ENCODE measurements at places on chromosomes 6 and 20.

DNA sequence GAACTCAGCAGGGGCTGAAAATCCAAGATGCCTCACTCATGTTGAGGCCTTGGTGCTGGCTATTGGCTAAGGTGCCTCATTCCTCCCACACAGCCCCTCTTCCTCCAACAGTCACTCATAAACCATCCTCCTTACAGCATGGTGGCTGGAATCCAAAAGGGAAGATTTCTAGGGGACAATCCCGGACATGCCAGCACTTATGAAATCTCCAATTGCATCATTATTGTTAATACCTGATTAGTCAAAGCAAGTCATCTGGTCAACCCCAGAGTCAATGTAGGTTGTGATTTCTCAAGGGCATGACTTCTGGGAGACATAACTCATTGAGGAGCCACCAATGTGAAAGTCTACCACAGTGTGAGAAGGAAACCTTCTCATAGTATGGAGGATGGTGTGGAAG, 506.6 kb upstream of the NOX3 start:
- no peak for DNase-seq

DNA sequence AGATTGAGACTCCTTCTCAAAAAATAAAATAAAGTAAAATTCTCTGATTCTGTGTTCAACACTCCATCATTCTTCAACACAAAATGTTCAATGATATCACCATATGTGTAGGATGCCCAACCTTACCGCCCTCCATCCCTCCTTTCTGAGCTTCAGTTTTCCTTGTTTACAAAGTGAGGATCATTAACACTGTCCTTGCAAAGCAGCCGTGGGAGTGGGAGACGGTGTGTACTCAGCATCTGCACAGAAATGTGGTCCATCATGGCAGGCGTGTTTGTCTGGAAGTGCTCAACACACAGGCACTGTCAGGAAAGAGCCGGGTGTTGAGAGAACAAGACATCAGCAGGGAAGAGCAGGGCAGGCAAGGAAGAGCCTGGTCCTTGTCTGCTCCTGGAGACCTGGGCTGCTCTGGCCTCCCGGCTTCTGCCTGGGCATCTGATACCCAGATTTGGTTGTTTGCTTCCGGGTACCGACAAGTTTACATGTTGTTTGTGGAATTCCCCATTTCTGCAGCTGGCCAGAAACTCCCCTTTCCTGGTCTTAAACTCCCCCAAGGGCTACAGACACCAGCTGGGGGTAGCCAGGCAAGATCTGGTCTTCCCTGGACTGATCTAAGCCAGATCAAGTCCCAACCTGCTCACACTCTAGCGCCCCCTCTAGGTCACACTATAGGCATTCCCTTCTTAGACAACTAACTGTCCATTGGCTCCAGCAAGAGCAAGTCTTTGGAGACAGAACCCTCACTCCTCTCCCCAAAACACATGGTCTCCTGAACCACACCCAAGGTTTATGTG, 26.7 kb upstream of the TTPAL start:
- peak; percentile 22 for DNase-seq

GRCh38 chr6:87027021-87027420, 67.9 kb downstream of the CGA start:
- no peak for DNase-seq

GRCh38 chr6:130167655-130168054, 55.1 kb downstream of the SAMD3 start:
- DNase-seq = no peak

DNA sequence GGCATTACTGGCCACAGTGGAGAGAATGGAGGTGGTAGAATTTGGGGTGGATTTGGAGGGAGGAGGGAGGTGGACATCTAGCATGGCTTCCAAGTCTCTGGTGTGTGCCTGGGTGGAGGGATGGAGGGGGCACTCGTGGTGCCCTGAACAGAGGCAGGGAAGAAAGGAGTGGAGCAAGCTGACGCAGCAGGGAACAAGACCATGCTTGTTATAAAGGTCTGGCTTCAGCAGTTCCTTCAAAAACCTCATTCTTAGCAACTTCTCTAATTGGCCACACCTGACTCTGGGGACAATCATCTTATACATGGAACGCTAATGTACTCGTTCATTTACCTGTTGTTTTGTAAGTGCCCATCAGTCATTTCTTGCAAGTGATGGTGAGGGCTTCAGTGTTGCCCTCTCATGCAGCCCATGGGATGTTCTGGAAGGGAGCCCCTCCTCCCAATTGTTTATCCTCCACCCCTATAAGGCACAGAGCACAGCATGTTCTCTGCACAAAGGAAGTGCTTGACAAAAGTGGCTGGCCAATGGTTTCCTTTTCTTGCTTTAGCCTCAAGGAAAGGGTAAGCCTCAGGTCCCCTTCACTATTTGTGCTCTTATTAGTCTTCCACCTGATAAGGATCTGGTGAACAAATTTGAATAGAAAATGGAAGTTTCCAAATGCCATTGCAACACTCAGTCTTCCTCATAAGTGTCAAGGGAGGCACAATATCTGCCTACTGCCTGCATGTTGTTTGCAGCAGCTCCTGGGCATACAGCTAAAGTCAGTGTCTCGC, 39.3 kb downstream of the GFOD1 start:
- no peak for DNase-seq

DNA sequence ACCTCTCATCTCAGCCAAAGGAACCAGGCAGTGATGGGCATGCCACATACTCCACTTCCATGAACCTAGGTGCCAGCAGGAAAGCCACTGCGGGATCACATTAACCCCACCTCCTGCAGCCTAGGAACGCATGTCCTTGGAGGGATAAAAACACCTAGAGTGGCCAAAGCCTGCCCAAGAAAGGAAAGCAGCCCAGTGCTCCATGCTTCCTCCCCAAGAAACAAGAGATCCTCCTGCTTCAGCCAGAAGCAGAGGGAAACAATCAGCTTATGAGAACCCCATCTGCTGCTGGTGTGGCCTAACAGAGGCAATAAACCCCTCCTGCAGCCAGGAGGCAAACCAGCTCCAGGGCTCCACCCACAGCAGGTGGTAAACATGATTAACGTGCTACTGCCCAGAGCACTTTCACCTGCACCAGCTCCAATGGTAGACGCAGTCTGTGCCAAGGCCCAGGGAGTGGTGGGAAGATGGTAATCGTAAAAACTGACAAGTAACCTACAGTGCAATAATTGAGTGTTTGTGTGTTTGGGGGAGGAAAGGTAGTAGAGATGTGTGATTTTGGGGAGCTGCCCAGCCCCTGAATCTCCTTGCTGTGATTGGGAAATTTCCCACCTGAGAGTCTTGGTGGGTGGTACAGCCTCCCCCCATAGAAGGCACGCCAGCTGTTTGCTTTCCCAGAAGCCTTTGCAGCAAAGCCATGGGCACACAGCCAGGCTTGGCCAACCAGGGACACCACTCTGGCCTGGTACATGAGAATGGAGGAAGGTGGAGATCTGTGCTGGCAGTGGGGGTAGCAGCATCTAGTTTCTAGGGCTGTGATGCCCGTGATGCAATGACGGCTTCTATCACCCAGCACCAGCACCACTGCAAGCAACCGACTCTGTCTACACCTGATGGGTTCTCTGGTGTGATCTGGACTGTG, 50.6 kb upstream of the TBC1D7 start:
- DNase-seq = no peak

DNA sequence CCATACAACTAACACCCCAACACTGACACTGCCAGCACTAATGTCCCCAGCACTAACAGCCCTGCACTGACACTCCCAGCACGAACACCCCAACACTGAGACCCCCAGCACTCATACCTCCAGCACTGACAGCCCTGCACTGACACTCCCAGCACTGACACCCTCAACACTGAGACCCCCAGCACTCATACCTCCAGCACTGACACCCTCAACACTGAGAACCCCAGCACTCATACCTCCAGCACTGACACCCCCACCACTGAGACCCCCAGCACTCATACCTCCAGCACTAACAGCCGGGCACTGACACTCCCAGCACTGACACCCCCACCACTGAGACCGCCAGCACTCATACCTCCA, 57.2 kb downstream of the ERMARD start:
- DNase-seq = no peak

- DNase-seq = no peak
These were observed 26.8 kb downstream of the ERGIC3 start for GRCh38 chr20:35568645-35569044.

- no peak for DNase-seq
These were observed 196.9 kb upstream of the RREB1 start for GRCh38 chr6:6910734-6911295.

DNA sequence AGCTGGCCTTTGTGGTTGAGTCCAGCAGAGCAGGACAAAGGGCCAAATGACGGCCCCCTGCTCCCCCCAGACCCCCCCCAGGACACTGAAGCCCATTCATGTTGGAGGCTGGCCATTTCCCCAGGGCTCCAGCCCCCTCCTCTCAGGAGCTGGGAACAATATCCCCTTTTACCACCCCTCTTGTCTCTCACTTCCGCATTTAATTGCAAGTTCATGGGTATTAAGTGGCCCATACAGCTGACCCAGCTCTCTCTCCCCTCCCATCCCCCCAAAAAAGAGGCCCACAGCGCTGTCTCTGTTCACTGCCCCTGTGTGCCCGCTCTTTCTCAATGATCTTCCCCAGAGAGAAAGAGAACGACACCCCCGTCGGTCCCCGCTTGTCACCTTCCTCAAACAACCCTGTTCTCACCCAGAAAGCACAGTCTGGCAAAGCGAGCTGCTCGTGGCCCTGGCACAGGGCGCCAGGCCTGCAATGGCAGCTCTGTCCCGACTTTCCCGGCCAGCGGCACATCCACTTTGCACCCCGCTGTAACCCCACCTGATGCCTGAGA, 30.4 kb downstream of the PREX1 start:
- DNase-seq = no peak

- DNase-seq = no peak
These were observed 284.4 kb downstream of the ESR1 start for GRCh38 chr6:152091851-152092341.

DNA sequence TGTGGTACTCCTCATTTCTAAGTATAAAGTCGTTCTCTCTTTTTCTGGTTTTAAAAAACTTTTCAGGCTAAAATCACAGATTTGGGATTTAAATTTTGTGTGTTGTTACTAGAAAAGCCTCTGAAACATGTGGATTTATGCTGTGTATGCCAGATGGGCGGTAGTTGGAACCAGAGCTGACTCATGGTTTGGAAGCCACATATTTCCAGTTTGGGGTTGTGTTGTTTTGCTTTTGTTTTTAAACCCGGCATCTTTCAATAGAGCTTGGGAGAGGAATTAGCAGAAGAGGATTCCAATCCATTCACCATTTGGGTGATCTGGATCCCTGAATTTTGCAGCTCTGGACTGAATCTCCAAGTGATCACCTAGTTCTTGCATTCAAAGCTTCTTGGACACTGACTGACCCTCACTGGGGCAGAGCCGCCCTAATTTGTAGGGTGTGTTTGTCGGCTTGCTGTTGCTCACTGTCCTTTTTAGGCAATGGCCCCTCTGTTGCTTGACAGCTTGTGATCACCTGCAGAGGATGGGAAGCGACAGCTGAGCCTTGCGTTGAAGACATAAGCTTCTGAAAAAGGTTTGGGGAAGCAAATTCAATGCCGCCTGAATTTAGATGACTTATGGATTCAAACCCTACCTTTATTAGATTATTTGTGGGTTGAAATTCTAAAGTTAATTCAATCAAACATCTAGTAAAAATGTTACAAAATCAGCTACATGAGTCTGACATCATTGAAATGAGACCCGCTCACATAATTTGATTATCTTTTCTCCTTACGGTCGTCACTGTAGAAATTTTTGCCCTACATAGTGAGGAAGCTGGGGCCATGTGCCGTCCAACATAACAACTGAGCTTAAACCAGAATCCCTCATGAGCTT, 79.9 kb upstream of the CD83 start:
- no peak for DNase-seq

- peak; percentile 75 for DNase-seq
These were observed 16.1 kb upstream of the ZNF292 start for GRCh38 chr6:87139236-87139635.

GRCh38 chr6:157325069-157325805, 1.9 kb upstream of the TMEM242 start:
- peak; percentile 61 for DNase-seq

GRCh38 chr6:5896476-5897200, 110.1 kb downstream of the NRN1 start:
- DNase-seq = no peak

DNA sequence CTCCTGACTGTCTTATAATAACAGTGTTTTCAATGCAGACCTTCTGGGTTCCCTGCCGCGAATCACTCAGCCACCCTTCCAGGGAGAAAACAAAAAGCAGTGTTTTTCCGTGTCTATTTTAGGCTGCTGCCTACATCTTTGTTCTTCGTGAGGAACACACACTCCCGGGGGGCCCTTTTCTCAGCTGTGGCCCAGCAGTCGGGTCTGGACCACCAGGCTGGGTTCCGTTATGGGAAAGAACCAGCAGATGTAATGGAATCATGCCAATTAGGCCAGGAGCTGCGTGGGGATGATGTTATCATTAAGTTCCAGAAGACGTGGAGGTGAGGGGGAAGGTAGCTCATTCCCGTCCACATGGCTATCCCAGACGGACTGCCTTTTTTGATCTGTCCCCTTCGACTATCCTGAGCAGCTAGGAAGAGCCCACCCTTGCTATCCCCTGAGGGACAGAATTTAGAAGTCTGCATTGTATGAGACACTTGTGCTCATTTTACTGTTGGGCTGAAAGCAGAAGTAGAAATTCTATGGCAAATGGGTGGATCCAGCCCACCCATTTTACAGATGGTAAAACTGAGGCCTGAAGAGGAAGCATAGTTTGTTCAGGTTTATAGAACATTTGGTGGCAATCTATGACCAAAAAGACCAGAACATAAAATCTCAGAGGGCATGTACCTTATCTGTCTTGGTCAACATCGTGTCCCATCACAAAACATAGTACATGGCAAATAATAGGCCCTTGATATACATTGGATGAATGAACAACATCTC, 54.5 kb downstream of the KCNB1 start:
- no peak for DNase-seq

DNA sequence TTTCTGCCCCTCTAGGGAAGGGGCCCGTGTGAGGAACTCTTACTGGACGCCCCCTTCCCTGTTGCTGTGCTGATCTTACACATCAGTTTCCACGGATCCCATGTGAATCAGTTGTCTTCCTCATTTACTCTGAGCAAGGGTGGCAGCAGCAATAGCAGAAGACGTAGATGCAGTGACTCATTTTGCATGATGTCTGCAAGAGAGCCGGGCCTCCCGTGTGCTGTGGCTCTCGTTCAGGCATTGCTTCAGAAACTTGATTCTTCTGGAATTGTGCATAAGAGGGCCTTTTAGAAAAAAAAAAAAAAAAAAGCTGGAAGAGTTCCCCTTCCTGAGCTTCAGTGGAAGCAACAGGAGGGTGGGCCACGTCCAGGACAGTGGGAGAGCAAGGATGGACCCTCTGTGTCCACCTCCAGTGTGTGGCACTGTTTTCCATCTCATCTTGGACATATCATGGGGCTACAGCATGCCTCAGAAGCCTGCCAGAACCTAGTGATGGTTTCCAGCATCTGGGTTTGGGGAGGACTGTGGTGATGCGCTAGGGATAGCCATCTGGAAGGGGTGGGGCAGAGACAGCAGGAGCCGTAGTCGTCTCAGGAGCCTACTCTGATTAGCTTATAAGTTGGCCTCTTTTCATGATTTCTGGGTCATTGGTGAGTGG, 62.1 kb downstream of the FOXO3 start:
- DNase-seq = peak; percentile 48

Data from dermis microvascular lymphatic vessel endothelial cell (primary cell).